Suppressor macrophage treated with lipopolysaccharide for 1 hour (primary cell): ENCODE measurements at places on chromosomes 1 and 21.

GRCh38 chr1:1548591-1548990 lies 8.2 kb upstream of the TMEM240 start:
- no peak for DNase-seq

DNA sequence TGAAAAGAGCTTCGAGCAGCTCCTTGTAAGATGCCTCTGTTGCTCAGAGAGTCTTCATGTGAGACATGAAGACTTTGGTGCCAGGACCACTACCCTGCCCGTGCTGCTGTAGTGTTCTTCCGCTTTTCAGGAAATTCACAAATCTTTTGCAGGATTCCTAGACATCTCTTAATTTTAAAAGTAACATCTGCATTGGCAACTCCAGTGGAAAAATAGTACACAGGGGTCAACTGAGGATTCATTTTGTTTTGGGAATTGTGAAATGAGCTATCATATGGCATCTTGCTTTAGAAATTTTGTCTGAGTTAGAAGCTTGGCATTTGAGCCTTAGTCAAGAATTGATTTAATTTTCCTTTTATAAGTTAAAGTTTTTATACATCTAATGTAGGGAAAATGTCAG lies 7.2 kb downstream of the PRDM2 start:
- no peak for DNase-seq

DNA sequence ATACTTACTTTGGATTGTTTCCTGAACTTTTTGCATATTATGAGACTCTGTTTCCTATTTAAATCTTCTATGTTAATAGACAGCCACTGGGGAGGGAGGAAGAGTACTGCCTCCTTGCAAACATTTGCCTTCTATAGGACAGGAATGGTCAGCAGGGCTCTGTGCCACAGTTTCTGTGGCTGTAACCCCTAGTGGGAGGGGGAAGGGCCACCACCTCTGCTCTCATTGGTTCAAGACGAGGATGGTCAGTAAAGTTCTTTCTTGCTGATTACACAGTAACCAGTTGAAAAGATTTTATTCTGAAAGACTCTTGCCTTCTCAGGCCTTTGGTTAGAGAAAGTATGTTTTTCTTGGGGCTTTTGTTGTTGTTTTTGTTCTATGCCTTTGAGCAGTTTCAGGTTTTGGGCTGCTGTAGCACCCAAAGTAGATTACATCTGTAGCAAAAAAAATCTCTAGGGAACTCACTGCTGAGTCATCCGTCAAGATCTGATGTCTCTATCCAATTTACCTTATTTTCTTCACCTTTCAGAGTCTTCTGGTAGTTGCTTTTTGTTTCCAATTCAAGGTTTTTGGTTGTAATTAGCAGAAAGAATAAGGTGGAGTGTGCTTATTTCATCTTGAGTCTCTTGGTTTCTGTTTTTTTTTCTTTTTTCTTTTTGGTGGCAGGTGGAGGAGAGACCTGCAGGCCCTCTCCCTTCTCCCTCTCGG lies 23.1 kb downstream of the SLC35A3 start:
- no peak for DNase-seq

DNA sequence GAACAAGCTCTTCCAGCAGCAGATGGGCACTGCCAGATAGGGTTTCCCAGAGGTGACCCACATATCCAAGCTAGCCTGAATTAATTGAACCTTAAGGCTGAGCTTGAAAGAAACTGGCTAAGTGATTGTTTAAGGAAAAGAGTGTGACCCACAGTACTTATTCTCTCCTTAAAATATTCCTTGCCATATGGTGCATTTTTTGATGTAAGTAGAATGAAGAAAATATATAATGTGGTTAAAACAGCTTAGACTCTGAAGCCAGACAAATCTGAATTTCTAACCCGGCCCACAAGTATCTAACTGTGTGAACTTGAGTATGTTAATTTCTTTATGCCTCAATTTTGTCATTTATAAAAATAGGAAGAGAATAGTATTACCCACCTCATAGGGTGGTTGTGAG lies 4.9 kb downstream of the PPP1R8 start:
- no peak for DNase-seq

DNA sequence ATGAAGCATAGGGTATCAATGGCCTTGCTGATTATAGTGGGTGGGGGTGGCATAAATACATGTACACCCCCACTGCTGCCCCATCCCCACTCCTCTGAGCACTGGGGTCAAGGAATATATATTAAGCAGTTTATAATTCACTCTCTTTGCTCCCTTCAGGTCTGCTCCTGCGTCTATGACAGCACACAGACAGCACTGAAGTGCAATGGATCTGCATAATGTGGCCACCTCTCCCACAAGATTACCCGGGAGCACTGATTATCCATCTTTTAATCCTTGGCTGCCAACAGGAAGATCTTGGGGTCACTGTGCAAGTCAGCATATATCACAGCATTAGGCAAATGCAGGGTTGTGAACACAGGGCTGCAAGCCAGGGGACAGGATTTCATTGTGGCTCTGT lies 19.3 kb downstream of the RXRG start:
- no peak for DNase-seq

DNA sequence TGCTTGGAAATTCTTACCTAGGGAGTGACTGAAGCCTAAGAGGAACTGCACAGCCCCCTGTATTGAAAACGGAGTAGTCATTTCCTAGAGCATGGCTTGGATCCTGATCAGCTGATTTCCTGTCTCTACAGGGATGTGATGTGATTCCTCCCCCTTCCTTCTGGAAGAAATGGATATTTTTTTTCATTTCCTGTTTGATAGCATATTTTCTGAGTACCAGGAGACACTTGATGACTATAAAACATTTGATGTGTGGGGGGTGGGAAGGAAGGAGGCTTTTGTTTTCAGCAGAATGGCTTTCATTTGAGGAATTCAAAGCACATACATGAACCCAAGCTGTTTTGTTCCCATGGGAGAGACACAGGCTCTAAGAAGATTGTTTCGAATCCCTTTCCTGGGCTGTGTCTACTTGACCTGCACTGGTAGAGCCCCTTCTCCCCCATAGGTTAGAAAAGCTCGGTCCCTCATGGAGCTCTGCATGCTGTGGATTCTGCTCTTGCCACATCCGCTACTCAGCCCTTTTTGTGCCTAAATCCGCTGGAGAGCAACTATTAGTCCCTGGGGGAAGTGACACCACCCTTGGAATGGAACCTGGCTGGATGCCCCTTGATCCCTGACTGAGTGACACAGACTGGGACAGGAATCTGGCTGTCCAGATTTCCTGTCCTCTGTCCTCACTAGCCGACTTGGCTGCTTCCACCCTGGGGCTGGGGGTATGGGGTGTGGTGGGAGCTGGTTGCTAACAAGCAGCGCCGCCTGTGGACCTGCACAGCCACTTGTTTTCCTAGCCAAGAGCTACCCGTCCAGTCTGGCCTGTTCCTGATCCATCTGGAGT lies 71.8 kb upstream of the MACF1 start:
- DNase-seq = no peak

DNA sequence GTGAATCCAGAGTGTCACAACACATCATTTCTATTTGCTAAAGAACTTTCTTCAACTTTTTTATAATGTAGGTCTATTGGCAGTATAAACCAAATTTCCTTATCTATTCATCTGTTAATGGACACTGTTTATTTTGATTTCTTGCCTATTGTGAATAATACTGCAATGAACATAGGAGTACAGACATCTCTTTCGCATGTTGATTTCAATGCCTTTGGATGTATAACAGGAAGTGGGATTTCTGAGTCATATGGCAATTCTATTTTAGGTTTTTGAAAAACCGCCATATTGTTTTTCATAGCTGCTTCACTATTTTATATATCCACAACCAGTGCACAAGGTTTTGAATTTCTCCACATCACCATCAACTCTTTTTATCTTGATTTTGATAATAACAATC lies 198.7 kb downstream of the KCNT2 start:
- no peak for DNase-seq

DNA sequence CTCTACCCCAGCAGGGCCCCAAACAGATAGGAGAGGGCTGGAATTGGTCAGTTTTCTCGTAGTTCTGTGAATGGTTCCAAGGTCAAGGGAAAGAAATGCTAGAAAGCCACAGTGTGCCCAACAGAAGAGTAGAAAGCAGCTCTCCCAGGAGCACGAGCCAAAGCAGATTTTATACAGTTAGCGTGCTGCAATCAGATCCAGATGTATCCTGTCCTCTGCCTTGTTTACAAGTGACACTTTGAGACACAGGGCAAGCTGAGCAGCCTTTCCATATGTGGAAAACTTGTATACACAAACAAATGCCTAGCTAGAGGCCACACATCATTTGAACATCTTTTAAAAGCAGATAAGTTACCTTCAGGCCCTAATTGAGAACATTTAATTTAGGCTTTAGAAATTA lies 6.5 kb downstream of the VAMP3 start:
- no peak for DNase-seq

DNA sequence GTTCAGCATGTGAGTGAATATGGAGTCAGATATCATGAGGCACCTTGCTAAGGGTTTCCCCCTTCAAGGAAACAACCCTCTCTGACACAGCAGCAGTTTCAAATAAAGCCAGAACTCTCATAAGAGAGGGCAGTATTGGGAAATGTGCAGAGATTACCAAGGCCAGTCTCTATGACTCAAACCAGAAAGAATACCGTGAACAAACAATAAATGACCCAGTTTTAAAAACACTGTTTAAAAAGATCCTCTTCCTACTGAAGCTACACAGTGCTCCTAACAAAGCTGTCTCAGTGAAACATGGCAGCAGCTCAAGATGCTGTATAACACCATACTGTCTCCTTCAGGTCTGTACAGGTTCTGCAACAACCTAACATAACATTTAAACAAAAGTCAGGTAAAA lies 102.6 kb downstream of the KIAA0319L start:
- DNase-seq = peak; percentile 85

- DNase-seq = no peak
Measured at GRCh38 chr21:15354516-15354915, 289.7 kb upstream of the NRIP1 start.

- peak; percentile 27 for DNase-seq
Measured at GRCh38 chr1:205998457-205999241, 4.5 kb downstream of the RAB7B start.

DNA sequence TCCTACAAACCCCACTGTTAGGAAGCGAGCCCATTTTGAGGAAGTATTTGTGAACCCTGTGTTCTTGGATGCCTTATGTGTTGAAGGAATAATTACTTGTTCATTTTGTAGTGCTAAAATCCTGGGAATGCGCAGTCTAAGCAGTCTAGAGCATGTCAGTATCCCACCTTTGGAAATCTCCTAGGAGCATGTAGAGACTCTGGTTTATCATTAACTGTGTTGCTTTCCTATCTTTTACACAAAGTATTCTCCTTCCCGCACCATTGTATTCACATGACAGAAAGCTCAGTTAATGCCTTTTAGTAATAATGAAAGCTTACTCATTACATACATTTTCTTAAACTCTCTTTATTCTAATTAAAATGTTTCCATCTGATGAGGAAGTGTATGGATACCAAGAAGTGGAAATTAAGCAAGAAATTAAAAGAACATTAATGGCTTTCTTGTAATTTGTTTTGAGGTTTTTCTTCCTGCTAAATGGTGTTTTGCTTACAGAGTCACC lies 99.4 kb downstream of the CAMTA1 start:
- DNase-seq = no peak

GRCh38 chr1:33512226-33513011 lies 40.0 kb downstream of the ZSCAN20 start:
- no peak for DNase-seq

DNA sequence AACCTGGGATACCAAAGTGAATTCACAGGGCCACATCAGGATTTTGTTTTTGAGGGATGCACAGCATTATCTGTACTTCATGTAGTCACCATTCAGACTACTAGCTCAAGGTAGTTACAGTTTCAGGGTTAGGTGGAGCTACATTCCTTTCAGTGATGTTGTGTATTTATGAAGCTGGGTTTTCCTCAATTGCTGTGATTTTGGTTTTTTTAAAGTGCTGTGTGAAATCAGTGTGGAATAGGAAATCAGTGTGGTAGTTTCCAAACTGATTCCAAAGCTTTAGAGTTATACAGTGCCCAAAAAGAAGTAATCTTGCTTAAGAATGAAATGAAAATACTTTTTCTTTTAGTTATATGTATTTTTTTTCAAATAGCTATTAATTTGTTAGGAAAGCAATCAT lies 95.8 kb downstream of the PKN2 start:
- DNase-seq = peak; percentile 5

DNA sequence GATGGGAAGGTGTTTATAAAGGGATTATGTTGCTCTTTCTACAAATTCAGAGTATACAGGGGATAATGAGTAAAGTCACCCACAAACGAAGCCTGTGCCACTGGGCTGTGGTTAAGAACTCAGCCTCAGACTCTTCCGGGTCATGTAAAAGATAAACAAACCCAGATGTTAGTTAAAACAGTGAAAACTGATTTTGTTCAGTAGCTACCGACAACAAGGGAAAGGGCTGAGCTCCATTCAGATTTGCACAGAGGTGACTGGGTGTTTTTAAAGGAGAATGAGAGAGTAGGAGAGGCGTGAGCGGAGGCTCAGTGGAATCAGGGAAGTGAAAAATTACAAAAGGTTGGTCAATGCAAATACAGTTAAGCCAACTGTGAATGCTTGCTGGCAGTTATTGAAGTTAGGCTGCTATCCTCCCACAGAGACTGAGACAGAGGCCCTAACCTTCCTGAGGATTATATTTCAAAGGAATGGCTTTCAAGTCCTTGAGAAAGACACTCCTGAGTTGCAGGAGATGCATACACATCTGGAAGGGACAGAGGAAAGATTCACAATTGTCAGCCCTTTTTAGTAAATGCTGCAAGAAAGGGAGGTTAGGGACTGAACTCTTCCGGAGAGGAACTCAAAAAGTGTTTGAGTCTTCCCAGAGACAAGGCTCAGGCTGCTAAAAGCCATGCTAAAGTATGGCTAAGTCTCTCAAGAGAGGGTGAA lies 29.9 kb upstream of the SAMD13 start:
- peak; percentile 25 for DNase-seq

DNA sequence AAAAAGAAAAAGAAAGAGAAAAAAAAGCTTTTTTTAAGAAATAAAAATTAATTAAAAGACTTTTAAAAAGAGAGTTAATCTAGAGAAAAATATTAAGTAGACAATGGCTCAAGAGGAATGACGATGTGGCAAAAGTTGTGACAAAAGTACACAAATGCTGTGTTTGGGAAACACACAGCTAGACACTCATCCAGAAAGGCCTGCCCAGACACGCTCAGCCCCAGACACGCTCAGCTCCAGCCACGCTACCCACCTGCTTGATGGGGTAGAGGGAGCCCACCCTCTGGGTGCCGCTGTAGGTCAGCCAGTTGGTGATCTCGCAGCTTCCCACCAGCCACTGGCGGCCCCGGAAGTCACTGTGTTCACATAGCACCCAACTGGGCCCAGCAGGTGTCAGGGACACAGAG lies 10.2 kb downstream of the CD52 start:
- no peak for DNase-seq

GRCh38 chr1:27554293-27554692 lies 49.7 kb downstream of the AHDC1 start:
- DNase-seq = no peak

GRCh38 chr21:34857122-34857713 lies 188.4 kb downstream of the CLIC6 start:
- DNase-seq = no peak

DNA sequence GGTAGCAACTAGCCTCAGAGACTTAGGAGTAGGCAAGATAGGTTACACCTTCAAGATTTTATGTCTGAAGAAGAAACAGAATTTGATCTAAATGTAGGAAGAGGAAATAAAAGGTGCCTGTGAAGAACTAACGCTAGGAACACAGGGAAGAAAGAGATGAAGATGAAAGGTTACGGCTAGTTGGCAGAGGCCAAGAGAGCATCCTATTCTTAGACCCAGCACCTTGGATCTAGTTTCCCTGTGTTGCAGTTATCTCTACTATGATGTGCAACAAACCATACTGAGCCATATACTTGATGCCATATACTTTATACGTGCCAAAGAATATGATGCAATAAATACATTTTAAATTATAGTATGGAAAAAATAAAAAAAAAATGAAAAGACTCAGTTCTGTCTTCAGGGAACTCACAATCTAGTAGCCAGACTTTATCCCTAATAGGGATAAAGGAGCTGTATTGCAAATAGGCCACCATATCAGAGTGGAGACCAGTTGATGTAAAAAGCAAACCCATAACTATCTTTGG lies 181.1 kb downstream of the PBX1 start:
- DNase-seq = no peak
